Activated CD4-positive, alpha-beta T cell treated with anti-CD3 and anti-CD28 coated beads, Interleukin-2, amount 50 U/mL, for 4 hours (primary cell): ENCODE measurements at places on chromosomes 4 and X.

DNA sequence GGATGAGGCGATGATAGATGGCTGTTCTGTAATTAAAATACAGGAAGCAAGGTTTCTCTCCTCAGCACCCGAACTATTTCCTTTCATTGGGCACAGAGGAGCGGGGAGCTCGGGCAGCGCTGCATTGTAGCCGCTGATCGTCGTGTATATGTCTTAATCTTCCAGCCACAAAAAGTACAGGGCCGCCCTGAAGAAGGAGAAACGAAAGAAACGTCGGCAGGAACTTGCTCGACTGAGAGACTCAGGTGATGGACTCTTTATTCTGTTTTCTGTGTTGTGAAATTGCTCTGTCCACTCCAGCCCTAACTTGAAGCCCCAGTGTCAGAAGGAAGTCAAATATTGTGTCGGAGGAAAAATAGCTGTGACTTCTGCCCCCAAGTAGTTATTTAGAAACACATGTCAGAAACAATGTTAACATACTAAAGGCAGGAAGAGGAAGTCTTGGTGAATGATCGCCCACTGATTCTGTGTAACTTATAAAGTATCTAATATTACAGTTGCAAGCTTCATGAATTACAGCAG is 546 bp downstream of the ZRSR2 start:
- no peak for DNase-seq

GRCh38 chr4:158169506-158169905 is 3.3 kb downstream of the GASK1B start:
- no peak for DNase-seq

GRCh38 chrX:134949271-134949670 is 41.5 kb upstream of the SMIM10 start:
- no peak for DNase-seq

- DNase-seq, result no peak
These were observed 520.7 kb upstream of the ARX start for GRCh38 chrX:25536307-25536970.

- DNase-seq, result no peak
These were observed 2.8 kb upstream of the MTMR8 start for GRCh38 chrX:64398088-64398487.

GRCh38 chr4:167274351-167274750 is 40.1 kb upstream of the SPOCK3 start:
- DNase-seq, result no peak

- DNase-seq, result no peak
These were observed 3.7 kb upstream of the CT47C1 start for GRCh38 chrX:119069128-119069527.

GRCh38 chr4:153966641-153967040 is 177.8 kb upstream of the SFRP2 start:
- no peak for DNase-seq

DNA sequence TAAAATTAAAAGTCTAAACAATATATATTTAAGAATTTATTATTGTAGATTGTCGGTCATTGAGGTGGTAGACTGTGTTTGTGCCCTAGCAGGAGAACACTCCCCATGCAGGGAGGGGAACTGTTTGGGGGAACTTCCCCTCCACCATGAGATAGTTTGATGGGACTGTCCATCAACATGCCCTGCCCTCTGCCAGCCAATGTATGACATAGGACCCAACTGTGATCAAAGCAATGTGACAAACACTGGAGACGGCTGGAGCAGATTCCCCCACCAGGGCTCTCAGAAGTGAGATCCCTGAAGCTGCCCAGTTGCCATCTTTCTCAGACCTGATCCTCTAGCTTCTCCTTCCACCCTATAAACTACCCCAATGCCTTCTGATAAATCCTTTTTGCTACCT is 44.9 kb downstream of the SH3KBP1 start:
- no peak for DNase-seq

GRCh38 chrX:153903991-153904957 is at the start of gene AVPR2:
Gene AVPR2, plus strand, starts transcription at chrX:153904673. Its CDS starts 473 bp downstream, at chrX:153905146.
- DNase-seq, result no peak

DNA sequence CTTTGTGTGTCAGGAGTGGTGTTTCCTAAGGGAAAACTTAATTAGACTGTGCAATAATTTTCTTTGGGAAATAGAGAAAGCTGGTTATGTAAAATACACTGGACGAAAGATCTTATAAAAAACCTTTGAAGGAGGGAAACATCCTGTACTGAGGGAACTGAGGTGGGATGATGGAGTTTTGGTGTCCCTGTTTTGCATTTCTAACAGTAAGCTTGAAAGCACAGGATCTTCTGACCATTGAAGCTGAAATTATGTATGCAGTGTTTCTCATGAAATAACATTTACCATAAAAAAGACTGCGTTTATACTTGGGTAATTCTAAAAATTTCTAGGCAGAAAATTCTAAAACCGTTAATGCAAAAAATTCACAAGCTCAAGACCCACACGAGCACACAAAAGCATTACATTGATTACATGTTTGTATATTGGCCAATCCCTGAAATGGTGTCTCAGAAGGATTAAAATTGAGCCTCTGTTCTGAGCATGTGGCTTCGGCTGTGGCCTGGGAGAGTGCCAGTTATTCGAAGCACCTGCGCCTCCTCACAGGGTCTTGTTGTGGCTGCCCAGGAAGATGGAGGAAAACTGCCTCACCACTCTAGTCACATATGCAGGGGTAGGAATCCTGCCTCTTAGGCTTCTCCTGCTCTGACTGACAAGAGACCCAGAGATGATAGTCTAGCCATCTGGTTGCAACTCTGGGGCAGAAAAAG is 49.5 kb downstream of the JADE3 start:
- DNase-seq, result no peak

DNA sequence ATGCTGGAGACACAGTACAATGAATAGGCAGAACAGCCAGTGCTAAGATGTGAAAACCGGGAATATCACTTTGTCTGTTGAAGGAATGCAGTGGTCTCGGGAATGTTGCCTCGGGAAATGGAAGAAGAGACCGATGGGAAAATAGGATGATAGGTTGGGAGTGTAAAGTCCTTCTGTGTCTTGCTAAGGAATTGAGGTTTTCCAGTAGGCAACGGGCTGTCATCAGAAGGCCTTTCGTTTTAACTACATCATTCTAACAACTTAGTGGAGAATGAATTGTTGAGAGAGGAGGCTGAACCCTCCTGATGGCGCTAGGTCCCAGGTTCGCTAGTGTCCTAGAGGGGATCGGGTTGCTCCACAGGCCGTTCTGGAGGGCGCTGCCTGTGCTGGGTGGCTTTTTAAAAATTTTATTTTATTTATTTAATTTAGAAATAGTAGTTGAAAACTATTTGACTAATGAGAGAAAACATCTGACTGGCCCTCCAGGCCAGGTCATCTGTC is 730 bp downstream of the VBP1 start:
- no peak for DNase-seq

DNA sequence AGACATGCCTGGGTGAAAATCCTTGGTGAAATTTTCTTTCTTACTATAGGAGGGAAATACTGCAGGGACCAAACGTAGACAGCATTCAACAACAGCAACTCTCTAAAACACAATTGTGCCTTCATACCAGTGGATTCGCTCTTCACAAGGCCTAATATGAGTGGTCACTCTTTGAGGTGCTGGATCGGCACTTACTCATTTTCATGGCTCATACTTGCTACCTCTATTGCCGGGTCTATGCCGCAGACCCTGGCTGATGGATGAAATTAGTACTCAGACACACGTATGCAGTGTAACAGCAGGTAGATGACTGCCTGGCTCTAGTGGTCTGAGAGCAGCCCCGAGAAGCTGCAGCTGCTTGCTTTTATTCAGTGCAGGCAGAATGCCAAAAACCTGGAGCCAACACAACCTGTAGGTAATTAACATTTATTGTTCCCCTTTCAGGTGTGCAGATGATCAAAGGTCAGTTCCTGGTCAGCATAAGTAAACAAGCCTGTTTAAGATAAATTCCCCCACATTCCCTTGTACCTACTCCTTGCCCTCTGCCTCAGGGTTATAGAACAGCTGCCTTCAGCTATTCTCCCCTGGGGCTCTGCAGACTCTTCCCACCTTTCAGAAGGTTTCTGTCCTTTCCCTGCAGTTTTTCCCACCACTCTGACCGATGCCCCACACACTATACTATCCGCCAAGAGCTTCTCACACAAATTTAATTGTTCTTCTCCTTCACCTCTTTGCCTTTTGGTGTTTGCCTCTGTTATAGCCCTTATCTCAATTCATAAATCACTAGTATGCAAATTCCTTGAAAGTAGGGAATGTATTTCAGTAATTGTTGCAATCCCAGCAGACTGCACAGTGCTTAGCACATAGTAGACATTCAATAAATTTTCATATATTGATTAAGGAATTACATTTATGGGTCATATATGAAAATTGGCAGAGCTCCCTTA is 210.0 kb downstream of the SPANXN3 start:
- DNase-seq, result no peak

DNA sequence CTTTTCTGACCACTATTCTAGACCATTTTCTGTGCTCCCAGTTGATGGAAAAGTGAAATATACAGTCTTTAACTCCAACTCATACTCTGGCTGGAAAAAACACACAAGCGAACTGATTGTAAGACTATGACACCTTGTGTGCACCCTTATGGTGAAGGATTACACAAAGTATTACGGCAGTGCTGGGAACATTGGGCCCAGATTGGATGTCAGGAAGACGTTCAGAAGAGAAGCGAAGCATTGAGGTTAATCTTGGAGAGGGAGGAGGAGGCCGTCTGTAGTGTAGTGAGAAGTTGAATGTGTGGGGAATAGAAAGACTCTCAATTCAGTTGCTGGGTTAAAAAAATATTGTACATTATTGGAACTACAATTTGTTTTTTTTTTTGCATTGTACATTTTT is 50.0 kb downstream of the GRIA2 start:
- no peak for DNase-seq

GRCh38 chr4:16351161-16351560 is 124.9 kb upstream of the TAPT1 start:
- DNase-seq, result no peak

- no peak for DNase-seq
These were observed 45.3 kb downstream of the STK26 start for GRCh38 chrX:132068405-132068804.

DNA sequence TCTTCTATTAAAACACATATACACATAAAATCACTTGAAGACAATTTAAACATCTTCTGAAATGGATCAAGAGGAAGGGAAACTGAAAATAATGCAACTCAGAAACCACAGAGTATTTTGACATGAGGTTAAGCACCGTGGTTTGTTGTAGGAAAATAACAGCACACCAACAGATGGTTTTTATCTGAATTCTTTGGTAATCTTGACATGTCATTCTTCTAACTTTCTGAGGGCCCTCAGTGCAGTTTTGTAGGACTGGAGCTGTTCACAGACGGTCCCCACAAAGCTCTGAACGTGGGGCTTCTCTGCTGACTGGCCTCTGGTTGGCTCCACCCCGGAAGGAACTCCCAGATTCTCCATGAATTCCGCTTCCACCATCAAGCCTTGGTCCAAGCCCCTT is 16.0 kb upstream of the TLR8 start:
- DNase-seq, result no peak

- DNase-seq, result no peak
These were observed 58.5 kb downstream of the RTL9 start for GRCh38 chrX:110417128-110417527.

- no peak for DNase-seq
These were observed 52.8 kb downstream of the ZAR1 start for GRCh38 chr4:48542888-48543287.

DNA sequence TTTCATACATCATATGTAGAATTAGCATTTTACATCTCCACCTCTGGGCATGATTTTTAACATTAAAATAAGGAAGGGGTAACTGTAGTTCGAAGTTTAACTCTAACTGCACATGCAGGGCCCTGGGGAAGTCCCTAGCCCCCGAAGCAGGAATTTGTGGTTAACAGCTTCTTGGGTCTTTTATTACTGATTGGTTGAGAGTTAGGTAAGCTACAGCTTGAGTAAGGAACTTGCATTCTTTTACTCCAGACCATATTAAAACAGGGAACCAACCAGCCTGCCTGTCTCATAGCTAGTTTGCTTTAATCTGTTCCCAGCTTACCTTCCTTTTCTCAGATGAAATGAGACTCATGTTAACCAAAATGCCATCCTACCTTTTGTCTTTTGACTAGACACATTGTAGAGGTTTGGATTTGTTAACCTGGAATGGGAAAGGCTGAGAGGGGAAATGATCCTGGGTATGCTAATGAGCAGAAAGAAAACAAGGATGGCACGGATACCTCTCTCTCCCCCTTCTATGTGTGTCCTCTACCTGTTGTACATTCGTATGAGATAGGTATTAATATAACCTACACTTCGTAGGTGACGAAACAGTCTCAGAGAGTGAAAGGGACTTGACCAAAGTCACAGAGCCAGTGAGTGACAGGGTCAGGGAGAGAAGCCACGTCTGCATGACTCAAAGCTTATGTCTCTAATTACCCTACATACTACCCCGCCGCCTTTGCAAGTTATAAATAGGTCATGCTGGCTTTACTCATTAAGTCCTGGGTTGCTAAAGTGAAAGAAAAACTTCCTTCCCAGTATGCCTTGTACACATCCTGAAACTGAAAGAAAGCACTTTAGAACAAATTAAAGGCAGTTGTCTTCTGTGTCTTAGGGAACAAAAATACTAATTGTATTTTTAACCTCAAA is 119.5 kb upstream of the AFF2 start:
- DNase-seq, result peak; percentile 21

GRCh38 chr4:11183356-11183740 is 245.3 kb downstream of the HS3ST1 start:
- no peak for DNase-seq

DNA sequence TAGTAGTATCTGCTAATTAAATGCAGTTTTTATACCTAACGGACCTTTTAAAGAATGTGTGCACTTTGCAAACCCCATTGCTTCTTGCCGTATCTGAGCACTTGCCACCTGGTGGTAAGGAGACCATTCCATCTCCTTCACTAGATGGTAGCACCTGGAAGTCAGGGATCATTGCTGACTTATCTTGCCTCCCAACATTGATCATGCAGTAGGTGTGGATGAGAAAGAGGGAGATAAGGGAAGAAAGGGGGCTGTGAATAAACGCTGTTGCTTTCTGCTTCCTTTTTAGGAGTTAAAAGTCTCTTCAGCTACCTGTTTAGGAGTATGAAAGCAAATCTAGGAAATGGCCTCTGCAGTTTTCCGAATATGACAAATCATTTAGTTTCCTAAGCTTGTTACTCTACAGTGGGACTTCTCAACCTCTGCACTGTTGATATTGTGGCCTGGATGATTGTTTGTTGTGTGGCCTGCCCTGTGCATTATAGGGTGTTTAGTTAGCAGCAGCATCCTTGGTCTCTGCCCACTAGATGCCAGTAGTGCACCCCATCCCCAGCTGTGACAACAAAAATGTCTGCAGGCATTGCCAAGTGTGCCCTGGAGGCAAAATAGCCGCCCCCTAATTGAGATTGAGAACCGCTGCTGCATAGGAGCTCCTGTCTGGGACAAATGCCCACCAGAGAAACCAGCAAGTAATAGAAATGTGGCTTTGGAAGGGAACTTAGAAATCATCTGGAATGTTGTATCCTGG is 38.8 kb downstream of the GAB1 start:
- no peak for DNase-seq

DNA sequence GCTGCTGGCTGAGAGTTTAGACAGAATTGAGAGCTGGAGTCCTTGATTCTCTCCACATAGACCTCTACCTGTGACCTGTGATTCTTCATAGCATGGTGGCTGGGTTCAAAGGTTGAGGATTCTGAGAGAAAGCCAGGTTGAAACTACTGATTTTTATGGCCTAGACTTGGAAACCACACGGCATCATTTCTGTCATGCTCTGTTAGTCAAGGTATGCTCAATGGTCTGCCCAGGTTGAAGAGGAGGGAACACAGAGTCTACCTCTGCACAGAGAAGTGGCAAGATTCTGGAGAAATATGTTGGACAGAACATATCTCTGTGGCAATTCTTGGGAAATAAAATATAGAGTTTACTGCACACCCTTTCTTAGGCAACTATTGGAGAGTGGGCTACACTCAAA is 57.2 kb upstream of the CXorf66 start:
- DNase-seq, result no peak

- DNase-seq, result no peak
These were observed 241.1 kb downstream of the GRXCR1 start for GRCh38 chr4:43133566-43133965.
